ENCODE measurements at places on chromosomes 12 and 14.

DNA sequence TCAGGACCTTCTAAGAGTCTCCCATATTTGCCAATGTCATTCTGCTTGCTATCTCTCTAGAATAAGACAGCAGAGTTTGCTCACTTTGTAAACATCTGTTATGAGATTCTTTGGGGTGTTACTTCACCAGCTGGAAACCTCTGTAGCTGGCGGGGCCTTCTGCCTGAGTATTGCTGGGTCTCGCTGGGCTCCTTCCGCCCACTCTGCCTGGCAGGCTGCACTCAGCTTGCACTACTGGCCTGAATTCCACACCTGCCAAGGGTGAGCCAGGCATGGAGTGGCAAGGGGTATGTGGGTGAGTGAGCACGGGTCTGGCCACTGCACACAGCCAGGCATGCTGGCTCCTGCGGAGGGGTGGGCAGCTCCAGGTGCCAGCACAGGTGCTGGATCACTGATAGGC lies 267.3 kb upstream of the PDE3A start:
- DNase-seq = no peak

GRCh38 chr12:94327809-94328208 lies 131.9 kb downstream of the CEP83 start:
- DNase-seq = no peak

- DNase-seq = no peak
Observed at GRCh38 chr12:67452119-67452805, 183.1 kb downstream of the CAND1 start.

DNA sequence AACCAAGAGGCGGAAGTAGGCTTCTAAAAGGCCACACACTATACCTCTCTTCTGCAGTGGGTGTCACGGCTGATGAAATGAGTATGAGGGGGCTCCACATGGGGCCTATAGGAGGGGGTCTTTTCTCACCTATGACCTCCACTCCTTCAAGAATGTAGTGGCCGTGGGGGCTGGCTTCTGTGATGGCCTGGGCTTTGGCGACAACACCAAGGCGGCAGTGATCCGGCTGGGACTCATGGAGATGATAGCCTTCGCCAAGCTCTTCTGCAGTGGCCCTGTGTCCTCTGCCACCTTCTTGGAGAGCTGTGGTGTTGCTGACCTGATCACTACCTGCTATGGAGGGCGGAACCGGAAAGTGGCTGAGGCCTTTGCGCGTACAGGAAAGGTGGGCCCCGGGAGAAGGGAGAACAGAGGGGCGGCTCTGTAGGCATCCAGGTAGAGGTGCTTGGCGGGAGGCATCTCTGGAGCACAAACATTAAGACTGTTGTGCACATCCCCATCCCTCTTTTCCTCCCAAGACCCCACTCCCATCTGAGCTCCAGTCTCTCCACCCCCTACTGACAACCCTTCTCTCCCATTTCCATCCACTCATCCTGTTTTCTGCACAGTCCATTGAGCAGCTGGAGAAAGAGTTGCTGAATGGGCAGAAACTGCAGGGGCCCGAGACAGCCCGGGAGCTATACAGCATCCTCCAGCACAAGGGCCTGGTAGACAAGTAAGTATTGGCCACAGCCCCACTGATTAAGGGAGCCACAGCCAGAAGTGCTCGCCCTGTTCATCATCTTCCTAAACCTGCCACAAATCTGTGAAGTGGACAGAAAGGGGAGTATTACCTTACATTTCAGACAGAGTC lies 3.8 kb downstream of the GPD1 start:
- DNase-seq = no peak

- no peak for DNase-seq
Observed at GRCh38 chr12:3746758-3747157, 6.2 kb downstream of the CRACR2A start.

DNA sequence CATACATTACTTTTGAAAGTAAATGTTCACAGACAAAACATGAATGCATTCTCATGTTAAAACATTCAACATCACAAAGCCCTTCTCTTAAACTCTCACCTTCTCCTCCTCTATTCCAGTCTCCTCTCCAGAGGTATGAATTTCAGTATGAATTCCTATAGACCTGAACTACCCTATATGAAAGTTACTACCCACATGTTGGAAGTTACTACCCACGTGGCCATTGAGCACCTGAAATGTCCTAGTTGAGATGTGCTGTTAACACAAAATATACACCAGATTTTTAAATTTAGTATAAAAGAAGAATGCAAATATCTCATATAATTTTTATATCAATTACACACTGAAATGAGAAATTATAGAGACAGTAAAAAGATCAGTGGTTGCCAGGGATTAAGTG lies 60.2 kb downstream of the PAX9 start:
- no peak for DNase-seq

- DNase-seq = peak; percentile 59
Observed at GRCh38 chr12:17214929-17215328, 609.0 kb upstream of the LMO3 start.

DNA sequence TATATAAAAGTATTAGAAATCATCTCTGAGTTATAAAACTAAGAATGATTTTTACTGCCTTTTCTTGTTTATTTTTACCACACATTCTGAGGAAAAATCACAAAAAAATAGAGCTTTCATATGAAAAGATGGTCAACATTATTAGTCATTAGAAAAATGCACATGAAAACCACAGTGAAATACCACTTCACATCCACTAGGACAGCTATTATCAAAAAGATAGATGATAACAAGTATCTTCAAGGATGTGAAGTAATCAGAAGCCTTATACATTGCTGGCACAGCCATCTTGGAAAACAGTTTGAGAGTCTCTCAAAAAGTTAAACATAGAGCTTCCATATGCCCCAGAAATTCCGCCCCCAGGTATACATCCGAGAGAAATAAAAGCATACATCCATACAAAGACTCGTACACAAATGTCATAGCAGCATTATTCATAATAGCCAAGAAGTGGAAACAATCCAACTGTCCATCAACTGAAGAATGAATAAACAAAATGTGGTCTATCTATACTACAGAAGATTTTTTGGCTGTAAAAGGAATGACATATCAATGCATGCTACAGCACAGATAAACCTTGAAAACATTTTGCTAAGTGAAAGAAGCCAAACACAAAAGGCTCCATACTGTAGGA lies 523.9 kb downstream of the FUT8 start:
- DNase-seq = no peak

GRCh38 chr14:51008446-51008845 lies 64.2 kb upstream of the PYGL start:
- no peak for DNase-seq

DNA sequence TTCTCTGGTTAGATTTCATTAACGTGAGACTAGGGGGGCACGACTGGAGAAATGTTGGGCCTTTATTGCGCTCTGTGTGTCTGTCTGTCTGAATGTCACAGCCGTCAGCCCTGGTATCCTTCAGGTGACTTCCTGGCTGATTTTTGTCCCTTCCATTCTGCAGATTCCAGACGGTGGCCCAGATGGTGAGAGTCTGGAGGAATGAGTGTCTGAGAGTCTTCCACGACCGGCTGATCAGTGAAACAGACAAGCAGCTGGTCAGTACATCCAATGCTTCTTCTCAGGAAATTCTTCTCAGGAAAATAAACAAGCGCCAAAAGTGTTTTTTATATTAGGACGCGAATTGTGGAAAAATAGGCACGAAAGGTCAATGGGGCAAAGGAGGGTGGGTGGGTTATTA lies 93.5 kb downstream of the CCDC92 start:
- DNase-seq = no peak

- DNase-seq = no peak
Observed at GRCh38 chr14:64673748-64674147, 30.5 kb upstream of the PLEKHG3 start.

DNA sequence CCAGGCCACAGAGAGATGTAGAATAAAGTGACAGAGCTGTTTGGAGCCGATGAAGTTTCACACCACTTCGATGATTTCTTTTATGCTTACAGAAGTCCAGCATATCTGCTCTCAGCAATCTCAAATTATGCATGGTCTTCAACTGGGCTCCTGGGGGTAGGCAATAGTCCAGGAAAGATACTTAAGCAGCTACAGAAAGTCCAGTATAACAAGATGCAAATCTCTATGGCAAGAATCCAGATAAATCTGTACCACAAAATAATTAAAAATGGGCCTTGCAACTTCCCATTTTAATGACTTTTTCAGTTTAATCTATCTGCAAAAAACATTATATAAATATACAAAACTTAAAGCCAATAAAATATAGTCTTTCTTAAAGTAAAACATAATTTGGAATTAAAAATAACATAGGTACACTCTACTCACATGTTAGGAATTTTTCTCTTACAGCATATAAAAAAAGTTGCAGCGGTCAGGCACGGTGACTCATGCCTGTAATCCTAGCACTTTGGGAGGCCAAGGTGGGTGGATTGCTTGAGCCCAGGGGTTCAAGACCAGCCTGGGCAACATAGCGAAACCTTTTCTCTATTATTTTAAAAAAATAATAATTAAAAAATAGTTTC lies 20.5 kb upstream of the RAD51AP1 start:
- no peak for DNase-seq

GRCh38 chr12:48690990-48691389 lies 9.0 kb upstream of the KANSL2 start:
- no peak for DNase-seq

DNA sequence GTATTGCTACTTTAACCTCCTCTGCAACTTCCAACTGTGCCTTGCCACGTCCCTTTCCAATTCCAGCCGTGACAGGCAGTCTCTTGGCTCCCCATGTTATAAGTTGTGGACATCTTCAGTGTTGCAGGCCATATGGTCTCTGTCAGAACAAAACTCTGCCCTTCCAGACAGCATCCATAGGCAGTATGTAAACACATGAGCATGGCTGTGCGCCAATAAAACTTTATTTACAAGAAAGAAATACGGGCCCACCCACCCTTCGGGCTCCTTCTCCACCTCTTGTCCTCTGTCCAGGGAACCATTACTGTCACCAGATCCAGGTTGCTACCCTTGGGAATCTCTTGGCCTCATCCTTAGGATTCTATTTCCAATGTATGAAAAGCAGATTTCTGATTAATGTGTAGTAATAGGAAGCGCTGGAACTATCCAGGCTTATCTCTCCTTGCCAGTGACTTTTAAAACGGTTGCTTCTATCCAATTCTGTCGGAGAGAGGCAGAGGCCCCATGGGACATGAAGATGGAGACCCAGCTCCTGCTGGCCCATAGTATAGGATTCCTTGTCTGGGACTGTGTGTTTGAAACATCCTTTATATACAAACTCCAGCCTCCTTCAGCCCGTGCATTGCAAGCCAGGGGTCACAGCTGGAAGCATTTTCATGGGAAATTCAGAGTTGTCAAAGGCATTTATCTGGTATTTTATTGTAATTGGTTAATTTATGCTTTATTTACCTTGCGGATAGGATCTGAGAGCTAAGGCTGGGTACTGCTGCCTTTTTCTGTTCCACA lies 114.4 kb downstream of the ZNF664 start:
- DNase-seq = no peak

DNA sequence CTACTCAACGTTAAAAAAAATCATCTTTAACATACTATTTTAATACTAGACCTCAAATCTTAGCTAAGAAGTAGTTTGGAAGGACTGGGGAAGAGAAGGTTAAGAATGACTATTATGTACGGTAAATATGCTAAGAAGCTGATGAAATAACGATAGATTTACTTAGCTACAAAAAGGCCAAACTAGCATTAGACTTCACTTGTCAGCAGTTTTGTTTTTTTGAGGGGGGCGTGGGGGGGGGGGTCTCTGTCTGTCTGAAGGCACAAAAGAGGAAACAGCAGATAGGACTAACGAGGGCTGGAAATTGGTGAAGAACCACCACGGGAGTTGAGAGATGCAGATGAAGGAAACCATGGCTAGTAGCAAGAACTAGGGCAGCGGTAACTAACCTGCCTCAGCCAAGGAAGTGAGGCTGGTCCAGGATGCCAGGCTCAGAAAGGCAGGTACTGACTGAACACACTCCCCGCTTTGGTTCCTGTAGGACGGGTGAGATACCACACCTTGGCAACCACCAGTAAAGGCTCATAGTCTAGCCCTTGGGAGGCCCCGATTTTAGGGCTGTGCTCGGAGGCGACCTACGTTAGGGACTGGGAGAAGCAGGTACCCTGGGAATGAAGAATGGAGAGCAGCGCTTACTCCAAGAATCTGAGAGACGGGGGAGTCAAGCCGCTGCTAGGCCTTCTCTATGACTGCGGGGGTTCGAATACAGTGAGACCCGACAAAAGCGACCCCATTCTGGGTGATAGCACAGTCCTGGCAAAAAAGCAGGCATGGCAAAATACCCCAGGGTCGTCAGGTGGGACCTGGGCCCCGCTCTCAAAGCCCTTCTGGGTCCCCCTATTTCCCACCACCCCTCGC lies 675 bp downstream of the NEDD8 start:
- DNase-seq = peak; percentile 39

- DNase-seq = no peak
Observed at GRCh38 chr14:46902837-46903236, 251.3 kb upstream of the RPL10L start.

DNA sequence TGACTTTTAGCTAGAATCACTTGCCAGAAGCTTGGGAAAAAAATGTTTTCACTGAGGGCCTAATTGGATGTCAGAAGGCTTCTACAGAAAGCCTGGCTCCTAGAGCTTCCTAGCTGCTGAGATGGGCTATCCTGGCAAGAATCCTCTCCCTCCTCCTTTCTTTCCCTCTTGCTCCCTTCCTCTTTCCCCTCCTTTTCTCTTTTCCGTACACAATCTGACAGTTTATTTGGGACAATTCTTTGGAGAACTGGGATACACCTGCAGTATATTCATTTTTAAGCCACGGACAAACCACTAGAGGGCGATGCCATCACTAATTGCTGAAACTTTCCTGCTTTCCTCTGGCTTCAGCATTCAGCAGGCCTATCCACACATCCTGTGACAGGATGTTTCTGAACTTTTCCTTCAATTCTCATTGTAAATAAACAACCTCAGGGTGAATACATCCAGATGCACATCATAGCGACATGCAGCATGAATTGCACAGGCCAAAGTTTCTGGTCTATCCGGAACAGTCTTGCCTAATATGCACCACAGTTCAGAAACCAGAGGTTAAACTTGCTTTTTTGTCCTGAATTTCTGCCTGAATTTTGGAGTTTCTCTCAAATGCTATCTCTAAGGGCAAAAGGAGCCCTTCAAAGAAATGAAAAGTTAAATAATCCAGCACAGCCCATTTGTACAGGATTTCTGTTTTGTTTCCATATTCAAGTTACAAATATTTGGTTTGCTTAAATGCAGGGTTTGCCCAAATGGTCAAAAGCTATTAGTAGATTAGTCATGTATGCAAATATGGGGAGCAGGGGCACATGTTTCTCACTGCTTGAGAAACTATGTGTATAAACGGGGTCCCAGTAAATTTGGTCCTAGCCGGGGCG lies 142.8 kb downstream of the PAWR start:
- no peak for DNase-seq

- DNase-seq = no peak
Observed at GRCh38 chr12:80792861-80793260, 76.1 kb downstream of the MYF5 start.

- DNase-seq = peak; percentile 22
Observed at GRCh38 chr12:69254046-69254445, 14.7 kb downstream of the CPSF6 start.

DNA sequence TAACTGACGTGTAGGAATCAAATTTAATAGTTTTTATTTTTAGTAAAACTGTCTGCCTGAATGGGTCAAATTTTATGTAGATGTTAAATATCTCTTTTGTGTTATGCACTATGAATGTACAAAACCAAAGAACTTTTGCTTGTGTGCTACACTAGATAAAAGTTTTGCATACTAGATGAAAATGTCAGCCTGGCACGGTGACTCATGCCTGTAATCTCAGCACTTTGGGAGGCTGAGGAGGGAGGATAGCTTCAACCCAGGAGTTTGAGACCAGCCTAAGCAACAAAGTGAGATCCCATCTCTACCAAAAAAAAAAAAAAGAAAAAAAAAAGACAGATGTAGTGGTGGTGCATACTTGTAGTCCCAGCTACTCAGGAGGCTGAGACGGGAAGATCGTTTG lies 11.1 kb downstream of the AEBP2 start:
- no peak for DNase-seq

- peak; percentile 6 for DNase-seq
Observed at GRCh38 chr14:71403656-71404055, 496.4 kb downstream of the PCNX1 start.
